ENCODE measurements at places on chromosomes 11 and 22.
A peak's percentile ranks its signal among the peaks of the same experiment; 100 is the strongest.

DNA sequence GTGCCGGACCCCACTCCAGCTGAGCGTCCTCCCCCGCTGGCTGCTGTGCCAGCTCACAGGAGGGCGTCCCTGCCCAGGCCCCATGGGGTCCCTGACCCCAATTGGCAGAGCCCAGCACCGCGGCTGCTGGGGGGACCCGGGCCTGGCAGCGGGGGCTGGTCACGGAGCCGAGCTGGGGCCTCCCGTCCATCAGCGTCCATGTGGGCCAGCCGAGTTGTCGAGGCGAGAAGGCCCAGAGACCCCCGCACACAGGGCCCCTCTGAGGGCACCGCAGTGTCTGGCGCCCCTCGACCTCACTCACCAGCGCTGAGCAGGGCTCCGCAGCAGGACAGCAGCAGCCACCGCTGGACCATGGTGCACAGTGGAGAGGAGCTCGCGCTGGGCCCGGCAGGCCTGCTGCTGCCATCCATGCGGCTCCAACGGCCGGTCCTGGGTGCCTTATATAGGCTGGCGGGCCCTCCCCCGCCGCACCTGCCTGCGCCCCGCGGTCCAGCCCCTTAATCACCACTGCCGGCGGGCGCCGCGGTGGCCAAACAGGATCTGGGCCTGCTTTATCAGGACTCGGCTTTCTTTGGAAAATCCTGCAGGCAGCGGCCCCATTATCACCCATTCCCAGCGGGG, at the start of gene MUC6:
Gene MUC6, minus strand, starts transcription at position 416 of the 621 bp plus-strand sequence. Its CDS starts 63 bp downstream, at position 353.
- peak; percentile 49 for DNase-seq

GRCh38 chr11:45530111-45530510, 135.3 kb downstream of the CHST1 start:
- no peak for DNase-seq

GRCh38 chr11:131423688-131424087, 53.3 kb downstream of the NTM start:
- DNase-seq = no peak

DNA sequence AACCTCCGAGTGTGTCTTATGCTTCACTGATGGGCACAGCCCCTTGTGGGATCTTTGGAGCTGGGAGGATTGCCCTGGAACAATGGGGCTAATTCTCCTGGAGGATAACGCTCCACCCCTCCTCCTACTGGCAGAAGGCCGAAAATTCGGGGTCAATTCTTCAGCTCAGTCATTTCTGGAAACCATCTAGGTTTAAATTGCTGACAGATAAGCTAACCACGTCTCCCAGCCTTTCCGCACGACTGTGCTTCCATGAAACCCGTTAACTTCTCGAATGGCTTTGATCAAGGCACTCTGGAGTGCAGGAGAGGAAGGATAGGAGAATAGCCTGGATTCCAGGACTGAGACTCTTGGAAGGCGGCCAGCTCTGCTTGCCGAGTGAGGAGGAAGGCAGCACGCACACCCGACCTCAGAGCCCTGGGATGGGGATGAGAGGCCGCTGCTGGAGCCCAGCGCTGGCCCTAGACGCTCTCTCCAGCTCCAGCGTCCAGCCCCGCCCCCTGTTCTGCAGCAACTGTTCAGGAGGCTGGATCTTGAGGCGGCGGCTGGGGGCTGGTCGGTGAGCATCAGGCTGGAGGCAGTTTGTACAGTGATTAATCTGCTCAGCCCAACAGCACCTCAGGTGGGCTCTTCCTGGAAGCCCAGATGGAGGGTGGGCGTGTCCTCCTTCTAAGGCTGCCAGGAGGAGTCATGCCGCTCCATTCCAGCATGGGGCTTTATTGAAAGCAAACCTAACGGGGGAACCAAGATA, 176.7 kb upstream of the NCAM1 start:
- peak; percentile 28 for DNase-seq
